Activated T-cell treated with anti-CD3 and anti-CD28 coated beads for 1 hour (primary cell): ENCODE measurements at places on chromosomes 5 and 9.
A peak's percentile ranks its signal among the peaks of the same experiment; 100 is the strongest.

DNA sequence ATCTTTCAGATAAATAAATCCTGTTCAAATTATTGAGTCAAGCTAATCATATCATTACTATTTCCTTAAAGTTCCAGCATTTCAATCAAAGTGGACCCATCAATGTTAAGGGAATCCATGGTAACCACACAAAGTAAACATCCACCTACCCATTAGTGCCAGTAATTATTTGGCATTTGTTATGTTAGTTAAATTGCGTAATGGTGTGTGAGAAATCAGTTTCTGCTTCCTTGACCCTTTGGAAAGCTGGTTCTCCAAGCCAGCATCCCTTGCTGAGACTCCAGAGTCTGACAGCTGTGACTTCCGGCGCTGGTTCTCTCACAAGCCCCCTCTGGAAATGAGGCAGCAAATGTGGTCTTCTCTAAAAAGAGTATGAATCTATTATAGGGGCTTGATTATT, 308.6 kb upstream of the EFNA5 start:
- no peak for DNase-seq

GRCh38 chr5:99674101-99674500, 745.3 kb upstream of the CHD1 start:
- no peak for DNase-seq

GRCh38 chr9:134738869-134739659, 97.5 kb downstream of the COL5A1 start:
- peak; percentile 30 for DNase-seq

DNA sequence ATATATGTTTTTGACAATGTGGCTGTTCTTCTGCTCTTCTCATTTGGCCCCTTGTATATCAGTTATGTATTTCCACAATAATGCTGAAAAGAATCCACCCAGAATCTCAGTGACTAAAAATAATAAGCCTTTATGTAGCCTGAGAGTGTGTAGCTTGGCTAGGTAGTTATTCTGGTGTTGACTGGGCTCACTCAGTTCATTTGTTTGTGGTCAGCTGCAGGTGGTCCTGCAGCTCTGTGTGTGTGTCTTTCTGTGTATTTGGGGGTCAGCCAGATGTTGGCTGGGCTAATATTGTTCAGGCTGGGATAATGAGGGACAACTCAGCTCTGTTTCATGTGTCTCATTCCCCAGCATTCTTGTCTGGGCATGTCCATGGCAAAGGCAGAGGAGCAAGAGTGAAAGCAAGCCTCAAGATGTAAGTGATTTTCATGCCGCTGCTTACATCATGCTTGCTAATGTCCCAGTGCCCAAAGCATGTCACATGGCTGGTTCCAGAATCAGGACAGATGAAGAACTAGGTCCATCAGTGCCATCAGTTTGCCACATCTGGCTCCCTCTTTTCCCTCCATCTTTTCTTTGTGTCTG, 162.8 kb downstream of the KCTD16 start:
- no peak for DNase-seq

DNA sequence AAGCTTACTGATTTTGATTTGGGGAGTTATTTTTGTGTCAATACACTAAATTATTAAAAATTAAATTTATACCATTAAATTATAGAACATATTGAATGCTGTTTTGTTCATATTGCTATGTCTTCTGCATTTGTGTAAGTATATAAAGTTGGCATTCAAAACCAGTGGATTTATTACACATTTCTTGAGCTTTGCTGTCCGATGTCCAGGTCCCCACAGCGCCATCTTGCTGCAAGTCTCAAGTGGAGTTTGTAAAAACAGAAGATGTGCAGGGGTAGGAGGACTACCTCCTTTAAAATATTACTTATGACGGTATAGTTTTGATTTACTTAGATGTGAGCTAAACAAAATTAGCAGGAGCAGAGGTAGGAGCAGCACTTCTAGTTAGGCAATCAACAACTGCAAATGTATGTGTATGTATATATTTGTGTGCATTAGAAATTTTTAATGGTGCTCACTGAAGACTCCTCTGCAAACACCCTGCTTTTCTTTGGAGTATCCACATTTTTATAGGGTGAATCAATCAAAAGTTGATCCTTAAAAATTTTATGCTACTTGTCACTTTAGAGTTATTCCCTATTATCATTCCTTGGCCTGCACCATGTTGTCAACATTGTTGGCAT, 37.4 kb downstream of the CPEB4 start:
- peak; percentile 31 for DNase-seq

GRCh38 chr9:133927041-133927440, 65.1 kb downstream of the VAV2 start:
- DNase-seq = no peak

- no peak for DNase-seq
Measured at GRCh38 chr5:74390822-74391221, 249.7 kb downstream of the ENC1 start.

- no peak for DNase-seq
Measured at GRCh38 chr9:99809586-99810319, 11.9 kb upstream of the NR4A3 start.

DNA sequence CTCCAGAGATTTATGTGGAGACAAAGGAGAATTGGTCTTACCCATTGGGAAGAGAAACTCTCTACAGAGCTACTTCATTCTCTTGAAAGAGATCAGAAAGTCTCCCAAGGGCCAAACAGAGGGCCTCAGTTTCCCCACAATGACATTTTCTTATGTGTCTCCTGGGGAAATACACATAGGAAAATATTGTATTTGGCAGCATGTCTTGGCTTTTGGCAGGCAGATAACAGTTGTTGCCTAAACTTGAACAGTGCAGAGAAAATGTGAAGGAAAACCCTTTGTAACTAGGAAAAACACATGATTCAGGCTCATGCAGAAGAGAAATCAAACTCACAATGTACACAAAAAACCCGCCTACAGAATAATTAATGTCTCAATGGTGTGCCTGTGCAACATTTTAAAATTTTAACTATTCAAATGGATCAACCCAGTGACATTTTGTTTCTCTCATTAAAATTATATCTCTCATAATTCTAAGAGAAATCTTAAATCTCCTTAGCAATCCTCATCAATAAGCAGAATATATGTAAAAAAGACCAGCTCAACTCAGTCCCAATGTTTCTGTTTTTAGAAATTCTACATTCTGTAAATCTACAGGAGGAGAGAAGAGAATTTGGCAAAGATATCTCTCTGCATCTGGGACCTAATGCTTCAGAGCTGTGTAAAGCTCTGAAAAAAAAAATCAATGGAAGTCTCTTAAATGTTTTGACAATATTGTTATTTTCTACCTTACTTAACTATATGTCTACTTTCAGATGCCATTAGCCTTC, 205.1 kb downstream of the ADAMTSL1 start:
- DNase-seq = no peak

DNA sequence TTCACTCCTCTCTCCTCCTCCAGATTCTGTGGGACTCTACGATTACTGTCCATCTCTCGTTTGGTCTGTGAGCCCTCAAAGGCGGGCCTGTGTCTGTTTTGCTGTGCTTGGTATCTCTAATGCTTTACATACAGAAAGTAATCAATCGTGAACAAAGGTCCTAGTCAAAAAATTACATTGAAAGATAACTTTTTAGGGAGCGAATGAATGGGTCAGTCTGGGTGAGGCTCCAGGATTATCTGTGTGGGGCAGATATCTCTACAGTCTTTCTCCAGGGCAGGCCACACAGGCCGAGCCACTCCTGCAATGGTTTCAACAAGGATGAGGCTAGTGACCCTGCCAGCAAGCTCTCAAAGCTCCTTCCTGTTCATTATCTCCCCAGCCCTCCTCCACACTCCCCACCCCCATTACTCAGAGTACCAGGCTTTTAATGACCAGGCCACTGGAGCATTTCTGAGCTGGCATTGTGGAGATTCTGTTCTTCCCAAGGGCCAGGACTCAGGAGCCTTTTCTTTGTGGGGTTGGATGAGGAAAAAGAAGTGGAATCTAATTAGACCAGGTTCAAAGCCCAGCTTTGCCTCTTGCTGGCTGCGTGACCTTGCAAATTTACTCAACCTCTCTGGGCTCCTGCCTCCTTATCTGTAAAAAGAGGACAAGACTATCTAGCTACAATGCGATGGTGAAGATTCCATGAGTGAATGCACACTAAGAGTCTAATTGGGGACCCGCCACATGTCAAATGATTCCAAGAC, 10.2 kb downstream of the CORO2A start:
- no peak for DNase-seq

GRCh38 chr9:123422635-123423310, 66.8 kb downstream of the CRB2 start:
- DNase-seq = no peak

- no peak for DNase-seq
Measured at GRCh38 chr5:170892196-170892595, 30.4 kb downstream of the RANBP17 start.

DNA sequence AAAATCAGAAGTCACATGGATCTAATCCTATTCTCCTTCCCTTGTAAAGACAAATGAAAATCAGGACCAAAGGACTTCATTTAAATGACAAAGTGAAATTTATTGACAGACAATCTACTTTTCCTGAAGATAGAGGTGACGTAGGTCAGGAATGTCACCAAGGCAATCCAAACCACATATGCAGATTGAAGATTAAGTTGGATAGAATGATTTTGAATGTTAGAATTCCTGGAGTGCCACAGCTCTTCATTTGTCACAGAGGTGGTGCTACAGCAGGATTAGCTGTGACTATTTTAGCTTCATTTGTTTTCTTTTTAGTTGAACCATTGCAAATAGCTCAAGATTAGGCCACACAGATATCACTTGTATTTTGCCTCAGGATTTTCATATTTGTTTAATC, 736.0 kb upstream of the ARRDC3 start:
- no peak for DNase-seq

DNA sequence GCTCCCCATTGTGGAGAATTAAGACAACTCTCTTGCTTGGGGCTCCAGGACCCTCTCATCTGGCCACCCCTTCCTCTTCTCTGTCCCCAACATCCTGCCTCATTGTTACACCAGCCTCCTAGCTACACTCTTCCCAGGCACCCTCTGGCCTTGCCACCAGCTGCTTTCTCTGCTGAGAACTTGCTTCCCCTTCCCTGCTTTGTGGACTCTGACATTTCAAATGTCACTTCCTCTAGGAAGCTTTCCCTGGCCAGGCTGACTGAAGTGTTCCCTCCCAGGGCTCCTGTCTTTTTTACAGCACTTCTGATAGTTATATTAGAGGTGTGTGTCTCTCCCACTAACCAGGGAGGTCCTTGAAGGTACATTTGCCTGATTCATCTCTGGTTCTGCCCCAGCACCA, 194.0 kb upstream of the KLF4 start:
- DNase-seq = no peak

DNA sequence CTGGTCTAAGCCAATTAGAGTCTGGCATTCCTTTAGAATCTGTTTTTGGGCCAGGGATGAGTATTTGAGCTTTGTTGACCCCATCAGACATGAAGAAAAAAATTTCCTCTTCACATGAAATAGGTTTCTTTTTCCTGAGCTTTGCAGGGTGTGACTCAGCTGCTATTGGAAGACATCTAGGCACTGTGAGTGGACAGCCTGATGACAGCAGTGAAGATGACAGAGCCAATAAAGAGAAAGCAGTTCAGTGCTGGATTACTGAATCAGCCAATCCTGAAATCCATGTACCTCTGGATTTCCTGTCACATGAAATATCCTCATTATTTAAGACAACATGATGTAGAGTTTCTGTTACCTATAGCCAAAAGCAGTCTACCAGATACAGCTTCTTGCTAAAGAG, 51.3 kb upstream of the GRIA1 start:
- no peak for DNase-seq
